NCI-H2171 (cell line): ENCODE measurements at places on chromosomes 2 and 18.

DNA sequence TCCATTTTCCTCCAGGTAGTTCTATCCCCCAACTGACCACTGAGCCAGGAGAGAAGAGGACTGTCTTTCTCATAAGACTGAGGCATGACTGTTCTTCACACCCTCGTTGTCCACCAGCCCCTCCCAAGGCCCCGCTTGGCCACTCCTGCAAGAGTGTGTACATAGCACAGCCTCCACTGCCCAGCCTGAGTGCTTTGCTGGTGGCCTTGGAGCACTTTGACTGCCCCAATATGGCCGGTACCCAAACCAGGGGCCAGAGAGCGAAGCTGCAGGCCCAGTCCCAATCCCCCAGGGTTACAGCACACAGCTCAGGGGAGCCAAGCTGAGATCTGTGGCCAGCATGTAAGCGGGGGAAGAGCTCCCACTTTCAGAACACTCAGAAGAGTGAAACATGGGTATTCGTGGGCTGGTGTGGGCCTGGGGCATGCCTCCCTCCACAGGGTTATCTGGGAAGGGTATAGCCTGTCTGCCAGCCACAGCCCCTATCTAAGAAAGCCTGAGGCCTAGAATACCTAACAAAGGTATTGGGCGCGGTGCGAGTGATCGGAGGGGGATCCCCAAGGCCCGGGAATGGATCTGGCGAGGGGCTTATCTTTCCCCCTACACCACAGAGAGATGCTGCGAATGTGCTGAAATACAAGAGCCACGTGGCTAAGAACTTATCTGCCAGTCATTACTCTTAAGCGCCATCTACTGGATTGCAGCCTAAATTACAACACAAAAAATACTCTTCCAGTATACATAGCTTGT, 163.8 kb downstream of the WDPCP start:
- DNase-seq = peak; percentile 22

DNA sequence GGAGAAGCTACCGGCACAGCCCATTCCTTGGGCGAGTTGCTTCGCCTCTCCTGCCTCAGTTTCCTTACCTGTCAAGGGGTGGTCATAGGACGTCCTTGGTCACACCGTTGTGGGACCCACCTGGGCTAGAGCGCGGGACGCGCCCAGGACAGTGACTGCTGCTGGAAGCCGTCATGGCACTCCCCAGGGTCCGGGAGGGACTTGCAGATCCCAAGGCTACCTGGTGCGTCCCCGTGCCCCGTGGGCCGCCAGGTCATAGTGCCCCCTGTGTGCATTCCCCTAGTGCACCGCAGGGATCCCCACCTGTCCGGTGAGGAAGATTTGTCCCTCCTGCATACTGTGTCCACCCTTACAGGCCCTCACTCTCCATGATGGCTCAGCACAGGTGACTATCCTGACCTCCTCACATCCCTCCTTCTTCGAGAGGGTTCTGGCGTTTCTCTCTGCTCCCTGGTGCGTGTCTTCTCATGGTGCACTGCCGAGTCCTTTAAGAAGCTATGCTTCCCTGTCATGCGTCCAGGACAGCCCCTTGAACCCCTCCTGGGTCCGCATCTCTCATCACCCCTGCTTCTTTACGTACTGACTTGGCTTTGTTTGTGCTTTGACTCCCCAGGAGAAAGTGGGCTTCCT, 886 bp upstream of the STK25 start:
- DNase-seq = no peak

GRCh38 chr2:26770986-26771586, 7.0 kb downstream of the SLC35F6 start:
- peak; percentile 83 for DNase-seq

GRCh38 chr2:47007223-47007825, 91.7 kb upstream of the MCFD2 start:
- peak; percentile 83 for DNase-seq

- no peak for DNase-seq
Observed at GRCh38 chr18:79735071-79735980, 55.7 kb downstream of the CTDP1 start.

DNA sequence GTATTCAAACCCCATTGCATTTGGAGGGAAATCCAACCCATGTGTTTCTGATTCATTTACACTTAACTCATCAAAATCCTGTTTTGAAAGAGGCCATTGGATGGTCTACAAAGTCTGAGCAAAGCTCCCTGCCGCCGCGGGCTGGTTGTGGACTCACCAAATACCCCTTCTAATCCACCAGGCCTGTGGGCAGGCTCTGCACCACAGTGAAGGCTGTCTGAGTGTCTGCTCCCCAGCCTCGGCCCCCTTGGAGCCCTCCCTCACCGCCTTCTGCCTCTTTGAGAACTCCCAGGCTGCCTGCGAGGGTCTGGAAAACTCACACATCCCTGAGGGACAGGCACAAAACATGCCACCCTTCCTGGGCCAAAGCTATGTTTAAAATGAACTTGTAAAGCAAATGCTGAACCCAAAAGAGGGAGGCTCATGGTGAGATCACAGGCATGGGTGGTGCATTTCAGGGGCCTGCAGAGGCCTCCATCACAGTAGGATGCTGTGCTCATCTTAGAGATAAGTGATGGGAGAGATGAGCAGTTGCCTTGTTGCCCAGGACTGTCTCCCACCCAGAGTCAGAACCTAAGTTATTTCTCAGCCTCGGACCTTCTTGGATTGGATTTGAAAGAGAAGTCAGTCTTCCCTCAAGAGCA, 225.0 kb downstream of the CYP26B1 start:
- DNase-seq = no peak

DNA sequence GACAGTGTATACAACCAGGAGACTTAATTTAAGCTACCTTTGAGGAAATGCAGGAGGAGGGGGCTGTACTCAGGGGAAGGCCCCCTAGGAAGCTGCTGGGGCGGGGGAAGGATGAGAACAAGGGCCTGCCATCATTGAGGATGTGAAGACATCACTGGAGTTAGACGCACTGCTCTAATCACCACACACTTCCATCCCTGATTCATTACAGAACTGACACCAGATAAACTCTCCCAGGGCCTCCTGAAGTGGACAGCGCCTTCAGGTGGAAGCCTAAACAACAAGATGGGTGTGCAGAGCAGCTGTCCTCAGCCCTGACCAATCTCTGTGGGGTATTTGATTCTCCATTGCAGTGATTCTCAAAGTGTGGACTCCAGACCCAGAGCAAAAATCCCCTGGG, 30.6 kb upstream of the SLC35G4 start:
- DNase-seq = no peak

- no peak for DNase-seq
Observed at GRCh38 chr2:173874894-173875237, 90.3 kb downstream of the SP3 start.

DNA sequence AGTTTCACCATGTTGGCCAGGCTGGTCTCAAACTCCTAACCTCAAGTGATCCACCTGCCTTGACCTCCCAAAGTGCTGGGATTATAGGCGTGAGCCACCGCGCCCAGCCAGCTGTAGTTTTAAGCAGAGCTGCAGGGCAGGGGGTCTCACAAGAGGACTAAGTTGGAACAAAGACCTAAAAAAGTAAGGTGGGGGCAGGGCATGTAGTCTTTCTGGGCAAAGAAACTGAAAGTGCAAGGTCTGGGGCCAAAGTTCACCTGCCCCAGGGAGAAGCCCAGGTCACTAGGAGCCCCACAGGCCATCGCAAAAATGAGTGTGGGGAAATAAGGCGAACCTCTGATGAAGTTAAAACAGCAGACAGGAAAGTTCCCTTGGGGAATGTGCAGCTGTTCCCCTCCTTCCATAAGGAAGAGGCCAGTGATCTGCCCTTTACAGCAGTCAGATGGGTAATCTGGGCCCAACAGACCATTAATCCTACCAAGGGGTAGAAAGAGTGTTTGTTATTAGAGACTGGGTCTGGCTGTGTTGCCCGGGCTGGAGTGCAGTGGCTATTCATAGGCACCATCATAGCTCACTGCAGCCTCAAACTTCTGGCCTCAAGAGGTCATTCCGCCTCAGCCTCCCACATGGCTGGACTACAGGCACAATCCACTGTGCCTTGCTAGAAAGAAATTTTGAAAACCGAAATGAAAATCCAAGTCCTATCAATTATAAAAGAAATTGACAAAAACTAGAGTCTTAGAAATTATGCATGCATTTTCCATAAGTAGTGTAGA, 2.8 kb downstream of the SCLY start:
- no peak for DNase-seq

DNA sequence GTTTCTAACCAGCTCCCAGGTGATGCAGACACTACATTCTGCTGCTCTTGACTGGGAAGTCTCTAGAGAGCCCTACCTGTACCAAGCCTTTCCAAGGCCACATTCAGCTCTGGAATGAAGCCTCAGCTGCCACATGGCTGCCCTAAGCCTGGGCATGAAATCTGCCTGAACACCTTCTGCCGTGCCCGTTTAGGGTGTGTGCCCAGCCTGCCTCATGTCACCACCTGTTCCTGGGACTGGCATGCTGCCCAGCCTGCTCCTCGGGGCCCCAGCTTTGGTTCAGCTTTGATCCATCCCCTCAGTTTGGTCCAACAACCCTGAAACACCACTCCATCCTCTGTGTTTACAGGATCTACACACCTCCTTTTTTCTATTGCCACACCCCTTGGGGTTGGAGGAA, 210.9 kb downstream of the L3MBTL4 start:
- DNase-seq = peak; percentile 74

DNA sequence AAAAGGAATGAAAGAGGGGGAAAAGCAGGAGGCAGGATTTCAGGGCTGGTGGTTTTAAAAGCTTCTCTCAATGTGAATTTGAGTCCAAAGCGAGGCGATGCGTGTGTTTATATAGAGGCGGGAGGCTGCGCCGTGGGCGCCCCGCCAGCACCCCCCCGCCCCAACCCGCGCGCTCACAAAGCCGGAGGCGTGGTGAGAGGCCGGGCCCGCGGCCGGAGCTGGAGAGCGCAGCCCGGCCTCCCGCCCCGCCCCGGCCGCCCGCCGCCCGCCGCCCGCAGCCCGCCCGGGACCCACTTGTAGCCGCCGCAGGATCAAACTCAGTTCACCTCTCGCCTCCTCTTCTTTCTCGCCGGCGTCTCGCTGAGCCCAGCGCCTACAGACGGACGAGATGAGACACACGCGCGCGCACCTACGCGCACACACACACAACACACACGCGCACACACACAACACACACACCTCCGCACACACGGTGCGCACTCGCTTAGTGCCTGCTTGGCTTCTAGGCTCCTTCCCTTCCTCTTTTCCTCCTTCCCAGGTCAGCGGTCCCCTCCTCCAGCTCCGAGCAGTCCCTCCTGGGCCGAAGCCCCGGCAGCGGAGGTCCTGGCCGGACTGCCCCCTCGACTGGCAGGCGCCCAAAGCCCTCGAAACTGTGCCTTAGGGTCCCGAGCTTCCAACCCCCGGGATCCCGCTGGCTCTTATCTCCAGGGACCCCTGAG, 1.3 kb upstream of the CYP26B1 start:
- peak; percentile 23 for DNase-seq

- DNase-seq = no peak
Observed at GRCh38 chr18:32889615-32890593, 117.1 kb upstream of the KLHL14 start.

DNA sequence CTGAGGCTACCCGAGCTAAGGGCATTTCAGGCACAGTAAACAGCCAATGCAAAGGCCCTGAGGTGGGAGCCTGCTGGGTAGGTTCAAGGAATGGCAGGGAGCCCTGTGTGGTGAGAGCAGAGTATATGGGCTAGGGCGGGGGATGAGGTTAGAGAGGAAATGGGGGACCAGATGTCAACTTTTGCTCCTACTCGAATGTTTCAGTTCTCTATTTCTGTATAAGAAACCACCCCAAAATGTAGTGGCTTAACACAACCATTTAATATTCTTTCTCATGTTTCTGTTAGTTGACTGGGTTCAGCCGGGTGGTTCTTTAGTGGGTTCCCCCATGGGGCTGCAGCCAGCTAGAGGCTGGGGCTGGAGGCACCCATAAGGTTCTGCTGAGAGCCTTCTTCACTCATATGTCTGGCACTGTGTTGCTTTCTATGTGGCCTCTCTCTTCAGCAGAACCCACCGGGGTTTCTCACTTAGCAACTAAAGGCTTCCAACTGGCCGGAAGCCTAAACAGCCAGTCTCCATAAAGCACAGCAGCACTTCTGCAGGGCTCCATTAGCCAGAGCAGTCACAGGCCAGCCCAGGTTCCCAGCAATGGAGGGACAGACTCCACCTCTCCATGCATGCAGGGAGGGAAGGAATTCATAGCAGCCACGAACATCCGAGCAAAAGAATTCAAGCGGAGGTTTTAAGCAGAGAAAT, 5.6 kb upstream of the ATOH8 start:
- no peak for DNase-seq

- DNase-seq = no peak
Observed at GRCh38 chr2:7915302-7916091, 766.4 kb upstream of the ID2 start.

- no peak for DNase-seq
Observed at GRCh38 chr2:181823405-181823804, 68.1 kb upstream of the ITPRID2 start.

DNA sequence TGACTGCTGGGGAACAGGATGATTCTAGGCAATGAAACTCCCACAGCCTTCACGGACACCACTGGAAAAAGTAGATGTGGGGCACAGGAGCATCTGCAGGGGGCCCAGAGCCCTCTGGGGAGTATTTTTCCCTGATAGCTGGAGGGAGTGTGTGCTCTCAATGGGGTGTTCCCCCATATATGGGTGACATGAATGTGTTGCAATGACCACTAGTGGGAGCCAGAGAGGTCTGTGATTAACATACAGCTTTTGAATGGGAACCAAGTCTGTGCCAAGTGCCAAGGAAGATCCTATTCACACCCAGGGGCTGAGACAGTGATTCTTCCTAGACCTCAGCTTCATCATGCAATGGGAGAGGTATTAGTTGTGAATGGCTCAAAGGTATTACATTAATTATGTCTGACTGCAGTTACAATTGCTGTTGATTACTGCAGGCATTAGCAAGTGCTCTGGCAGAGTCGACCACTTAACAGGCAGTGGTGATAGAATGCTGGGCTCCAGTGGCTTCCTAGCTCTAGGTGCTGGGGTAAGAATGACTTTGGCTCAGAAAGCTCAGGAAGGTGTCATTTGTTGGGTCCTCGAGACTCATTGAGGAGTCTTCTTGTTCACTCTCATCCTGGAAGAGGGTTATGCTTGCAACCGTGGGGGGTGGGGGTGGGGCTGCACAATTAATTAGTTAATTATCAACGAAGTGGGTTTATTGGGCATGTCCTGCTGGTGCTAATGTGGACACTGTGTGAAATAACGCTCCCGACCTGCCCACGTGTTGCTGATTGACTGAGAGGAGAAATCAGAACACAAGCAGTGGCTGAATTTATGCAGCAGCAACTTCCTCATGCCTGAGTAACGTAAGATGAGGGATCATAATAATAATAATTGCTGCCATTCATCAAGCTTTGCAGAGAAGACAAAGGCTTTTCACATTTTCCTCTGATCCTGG, 194.1 kb downstream of the CLIP4 start:
- DNase-seq = peak; percentile 66

GRCh38 chr2:66494708-66495107, 59.8 kb downstream of the MEIS1 start:
- DNase-seq = no peak
